GM12891 (cell line): ENCODE measurements at places on chromosomes 7 and 10.
A peak's percentile ranks its signal among the peaks of the same experiment; 100 is the strongest.

DNA sequence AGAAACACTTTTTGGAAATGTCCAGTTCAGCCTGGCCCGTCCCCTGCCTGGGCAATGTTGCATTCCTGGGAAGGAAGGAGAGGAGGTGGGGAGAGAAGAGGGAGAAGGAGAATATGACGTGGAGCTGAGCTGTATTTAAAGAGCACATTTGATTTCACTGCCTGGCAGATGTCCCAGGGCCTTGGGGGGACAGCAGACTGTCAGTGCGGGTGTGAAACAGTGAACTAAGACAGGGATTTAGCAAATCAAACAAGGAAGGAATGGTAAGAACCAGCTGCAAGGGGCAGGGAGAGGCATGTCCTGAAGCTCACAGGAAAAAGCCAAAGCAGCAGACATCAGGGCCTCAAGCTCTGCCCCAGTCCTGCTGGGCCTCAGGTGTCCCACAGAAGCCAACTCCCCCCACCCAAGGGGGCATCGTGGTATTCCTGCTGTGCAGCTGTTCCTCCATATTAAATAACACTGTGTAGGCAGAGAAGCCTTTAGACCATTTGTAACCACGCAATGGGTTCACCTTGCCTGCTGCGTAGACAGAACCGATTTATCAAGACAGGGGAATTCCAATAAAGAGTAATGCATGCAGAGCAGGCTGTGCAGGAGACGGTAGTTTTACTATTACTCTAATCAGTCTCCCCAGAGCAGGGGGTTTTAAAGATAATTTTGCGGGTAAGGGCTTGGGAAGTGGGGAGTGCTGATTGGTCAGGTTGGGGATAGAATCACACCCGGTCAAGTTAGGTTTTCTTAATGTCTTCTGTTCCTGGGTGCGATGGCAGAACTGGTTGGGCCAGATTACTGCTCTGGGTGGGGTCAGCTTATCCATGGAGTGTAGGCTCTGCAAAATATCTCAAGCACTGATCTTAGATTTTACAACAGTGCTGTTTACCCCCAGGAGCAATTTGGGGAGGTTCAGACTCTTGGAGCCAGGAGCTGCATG lies 18.3 kb downstream of the LEP start:
- DNase-seq: no peak

DNA sequence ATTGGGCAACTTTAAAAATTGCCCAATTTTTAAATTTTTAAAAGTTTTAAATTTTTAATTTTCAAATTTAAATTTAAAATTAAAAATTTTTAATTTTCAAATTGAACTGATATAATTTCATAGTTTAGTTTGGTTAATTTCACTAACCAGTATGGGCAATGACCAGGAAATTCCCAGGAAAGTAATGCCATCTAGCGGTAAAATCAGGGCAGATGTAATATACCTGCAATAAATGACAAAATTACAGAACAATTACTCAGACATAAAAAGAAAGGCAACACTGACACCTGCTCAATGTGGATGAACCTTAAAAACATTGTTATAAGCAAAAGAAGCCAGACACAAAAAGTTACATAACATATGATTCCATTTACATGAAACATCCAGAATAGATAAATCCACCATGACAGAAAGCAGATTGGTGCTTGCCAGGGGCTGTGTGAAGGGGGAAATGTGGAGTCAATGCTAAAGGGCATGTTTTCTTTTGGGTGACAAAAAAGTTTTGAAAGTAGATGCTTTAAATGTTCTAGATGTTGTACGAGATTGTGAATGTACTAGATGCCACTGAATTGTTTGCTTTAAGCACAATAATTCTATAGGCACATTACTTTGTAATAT lies 28.6 kb upstream of the SLC16A12 start:
- peak; percentile 15 for DNase-seq

GRCh38 chr10:119211176-119211575 lies 3.8 kb downstream of the GRK5 start:
- no peak for DNase-seq

DNA sequence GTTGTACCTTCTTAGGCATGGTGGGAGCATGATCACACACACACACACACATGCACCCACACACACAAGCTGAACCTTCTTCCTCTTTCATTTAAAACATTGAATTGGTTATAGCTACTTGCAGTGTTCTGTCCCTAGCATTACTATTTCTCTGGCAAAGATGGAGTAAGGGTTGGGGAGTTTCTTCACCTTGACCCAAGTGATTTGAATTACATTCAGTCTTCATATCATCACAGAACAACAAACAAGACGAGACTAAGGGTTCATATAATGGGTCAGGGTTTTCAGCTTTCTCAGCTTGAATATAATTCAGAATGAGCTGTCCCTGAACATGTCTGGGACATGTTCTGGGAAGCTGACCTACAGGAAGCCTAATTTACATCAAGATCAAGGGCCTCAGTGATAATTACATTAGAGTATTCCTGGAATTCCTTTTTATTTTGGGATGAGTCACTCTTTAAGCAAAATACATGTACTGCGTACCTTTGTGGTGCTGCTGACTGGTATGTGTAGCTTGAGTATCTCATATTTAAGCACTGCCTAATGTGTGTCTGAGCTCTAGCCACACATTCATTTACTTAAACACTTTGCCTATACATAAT lies 213.5 kb upstream of the TMEM229A start:
- no peak for DNase-seq

DNA sequence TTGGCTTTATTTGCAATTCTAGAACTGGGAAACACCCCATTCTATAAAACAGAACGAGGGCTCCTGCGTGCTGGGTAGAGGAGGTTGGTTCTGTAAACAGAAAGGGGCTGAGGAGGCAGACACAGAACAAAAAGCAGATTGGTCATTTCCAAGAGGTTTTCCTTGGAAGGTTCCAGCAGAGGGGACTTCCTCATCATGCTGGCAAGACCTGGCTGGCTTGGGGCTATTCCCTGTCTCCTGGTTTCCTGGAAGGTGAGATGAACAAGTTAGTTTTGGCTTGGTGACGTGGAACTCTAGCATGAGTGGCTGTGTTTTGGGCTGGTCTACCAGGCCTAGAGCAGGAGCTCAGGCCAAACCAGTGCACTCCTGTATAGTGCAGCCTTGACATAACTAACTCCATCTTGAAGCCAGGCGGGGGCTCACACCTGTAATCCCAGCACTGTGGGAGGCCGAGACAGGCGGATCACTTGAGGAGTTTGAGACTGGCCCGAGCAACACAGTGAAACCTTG lies 26.1 kb upstream of the DNAJB6 start:
- DNase-seq: no peak

GRCh38 chr10:77865580-77866324 lies 60.8 kb downstream of the DLG5 start:
- no peak for DNase-seq

DNA sequence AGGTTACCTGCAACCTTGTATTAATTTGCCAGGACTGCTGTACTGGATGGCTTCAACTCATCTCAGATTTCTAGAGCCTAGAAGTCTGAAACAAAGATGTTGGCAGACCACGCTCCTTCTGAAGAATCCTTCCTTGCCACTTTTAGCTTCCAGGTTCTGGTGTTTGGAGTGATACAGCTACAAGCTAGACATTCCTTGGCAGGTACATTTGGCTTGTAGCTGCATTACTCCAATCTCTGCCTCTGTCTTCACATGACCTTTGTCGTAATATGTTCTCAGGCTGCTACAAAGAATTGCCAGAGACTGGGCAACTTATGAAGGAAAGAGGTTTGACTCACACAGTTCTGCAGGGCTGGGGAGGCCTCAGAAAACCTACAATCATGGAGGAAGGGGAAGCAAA lies 146.3 kb downstream of the GALNT17 start:
- DNase-seq: no peak

GRCh38 chr7:73824986-73825385 lies 5.8 kb upstream of the CLDN4 start:
- DNase-seq: no peak

GRCh38 chr7:142626420-142627035 lies 122.7 kb upstream of the PRSS1 start:
- peak; percentile 13 for DNase-seq

DNA sequence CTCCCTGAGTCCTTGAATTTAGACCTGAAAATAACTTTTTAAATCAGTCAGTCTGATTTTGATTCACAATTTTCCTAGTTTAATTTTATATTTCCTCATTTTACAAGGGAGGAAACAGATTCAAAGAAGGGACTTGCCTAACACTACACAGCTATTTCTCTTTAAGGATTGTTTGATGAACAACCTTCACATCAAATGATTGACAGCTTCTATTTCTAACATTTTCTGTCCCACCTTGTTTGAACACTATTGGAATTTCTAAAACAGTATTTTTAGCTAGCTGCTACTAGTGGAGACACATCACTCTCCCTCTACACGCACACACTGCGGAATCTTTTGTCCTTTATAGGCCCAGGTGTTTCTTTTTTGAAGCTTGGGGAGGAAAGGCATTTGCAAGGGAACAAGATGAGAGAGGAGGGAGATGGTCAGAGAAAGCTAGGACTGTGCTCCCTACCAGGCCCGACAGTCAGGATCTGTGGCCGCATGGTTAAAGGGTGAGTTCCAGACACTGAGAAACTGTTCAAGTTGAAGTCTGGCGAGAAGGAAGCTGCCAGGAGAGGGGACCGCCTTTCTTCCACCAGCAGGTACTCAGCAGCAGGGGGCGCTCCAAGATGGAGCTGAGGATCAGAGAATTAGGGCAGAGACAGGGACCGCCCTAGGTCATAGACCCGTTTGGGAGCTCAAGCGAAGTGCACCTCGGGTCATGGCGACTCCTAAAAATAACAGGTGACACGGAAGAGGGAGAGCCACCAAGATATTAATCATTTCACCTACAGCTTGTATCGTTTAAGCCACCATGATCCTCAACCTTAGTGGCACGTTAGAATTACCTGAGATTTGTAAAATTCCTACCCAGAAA lies 49.7 kb downstream of the DNAJC12 start:
- DNase-seq: no peak

GRCh38 chr10:13352519-13352918 lies 4.4 kb upstream of the SEPHS1 start:
- DNase-seq: no peak

DNA sequence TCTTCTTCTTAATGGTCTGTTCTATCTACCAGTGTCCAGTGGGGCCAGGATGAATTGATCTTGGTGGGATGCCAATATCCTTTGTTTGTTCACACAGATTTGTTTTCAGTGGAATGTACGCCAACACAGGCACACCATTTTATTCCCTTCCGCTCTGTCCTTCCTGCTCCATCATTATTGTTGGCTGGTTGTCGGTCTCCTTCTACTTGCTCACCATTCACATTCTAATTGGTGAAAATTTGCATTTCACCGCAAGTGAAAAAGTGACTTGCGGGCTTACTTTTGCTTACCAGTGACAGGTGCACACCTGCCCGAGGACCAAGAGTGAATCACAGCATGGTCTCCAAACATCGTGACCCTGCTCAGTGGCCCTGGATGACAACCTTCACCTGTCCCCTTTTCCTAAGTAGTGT lies 148.3 kb downstream of the NOC3L start:
- DNase-seq: no peak
